Karpas-422 (cell line): ENCODE measurements at places on chromosomes 2 and 18.

DNA sequence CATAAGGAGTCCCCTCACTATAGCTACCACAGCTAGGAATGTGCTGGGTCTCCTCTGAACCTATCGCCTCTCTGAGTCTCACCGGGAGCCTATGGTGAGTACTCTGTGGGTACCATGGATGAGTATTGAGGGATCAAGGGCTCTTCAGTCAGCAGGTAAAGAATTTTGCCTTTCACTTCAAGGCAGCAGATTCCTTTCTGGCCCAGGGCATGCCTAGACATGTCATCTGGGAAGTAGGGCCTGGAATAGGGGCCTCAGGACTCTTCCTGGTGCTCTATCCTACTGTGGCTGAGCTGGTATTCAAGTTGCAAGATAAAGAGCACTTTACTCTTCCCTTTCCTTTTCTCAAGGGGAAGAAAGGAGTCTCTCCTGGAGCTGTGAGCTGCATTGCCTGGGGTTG lies 85.6 kb upstream of the LHCGR start:
- DNase-seq = no peak

- DNase-seq = no peak
Observed at GRCh38 chr18:71374294-71375000, 1085.6 kb downstream of the SOCS6 start.

DNA sequence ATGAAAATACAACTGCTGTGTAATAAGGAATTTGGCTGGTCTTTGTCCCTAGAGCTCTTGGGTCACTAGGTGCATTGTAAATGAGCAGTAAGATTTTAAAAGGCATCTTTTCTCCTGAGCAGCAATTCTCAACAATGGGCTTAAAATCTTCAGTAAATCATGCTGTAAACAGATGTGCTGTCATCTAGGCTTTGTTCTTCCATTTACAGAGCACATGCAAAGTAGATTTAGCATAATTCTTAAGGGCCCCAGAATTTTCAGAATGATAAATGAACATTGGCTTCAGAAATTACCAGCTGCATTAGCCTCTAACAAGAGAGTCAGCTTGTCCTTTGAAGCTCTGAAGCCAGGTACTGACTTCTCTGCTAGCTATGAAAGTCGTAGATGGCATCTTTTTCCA lies 26.8 kb upstream of the SCRN3 start:
- no peak for DNase-seq

DNA sequence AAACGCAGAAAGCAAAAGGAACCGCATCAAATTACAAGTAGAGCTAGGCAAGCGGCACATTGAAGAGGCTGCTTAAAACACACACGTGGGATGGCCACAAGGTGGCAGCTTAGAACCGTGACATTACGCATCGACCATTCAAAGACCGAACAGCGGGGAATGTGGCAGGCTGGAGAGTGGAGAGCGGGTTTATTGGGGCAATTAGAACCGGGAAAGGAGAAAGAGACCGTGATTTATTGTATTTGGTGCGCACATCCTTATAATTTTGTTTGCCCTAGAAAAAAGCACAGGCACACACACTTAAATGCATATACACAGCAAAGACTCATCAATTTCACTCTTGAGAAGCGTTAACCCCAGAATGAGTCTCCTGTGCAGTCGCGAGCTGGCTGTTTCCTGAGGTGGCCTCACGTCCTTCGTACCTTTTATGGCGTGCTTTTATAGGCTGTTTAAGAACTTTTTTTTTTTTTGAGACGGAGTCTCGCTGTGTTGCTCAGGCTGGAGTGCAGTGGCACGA lies 31.7 kb upstream of the MEP1B start:
- peak; percentile 90 for DNase-seq
